ENCODE measurements at places on chromosomes 11 and 22.

DNA sequence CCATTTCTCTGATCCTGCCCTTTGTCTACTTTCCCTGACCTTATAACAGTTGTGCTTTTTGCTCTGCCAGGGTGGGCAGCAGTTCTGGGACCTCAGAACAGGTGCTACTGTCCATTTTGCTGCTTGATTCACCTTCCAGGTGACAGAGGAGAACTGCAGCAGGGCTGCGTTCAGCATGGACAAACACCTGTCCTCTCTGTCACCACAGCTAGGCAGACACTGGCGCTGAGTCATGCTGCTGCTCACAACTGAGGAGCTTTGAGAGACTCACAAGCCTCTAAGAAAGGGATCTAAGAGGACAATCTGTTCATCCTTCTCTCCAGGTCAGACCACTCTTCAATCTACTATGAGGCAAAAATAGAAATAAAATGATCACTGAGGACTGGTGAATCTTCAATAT lies 1144.5 kb upstream of the CCDC90B start:
- no peak for DNase-seq

- no peak for DNase-seq
Observed at GRCh38 chr11:1783725-1784529, 20.2 kb upstream of the CTSD start.

DNA sequence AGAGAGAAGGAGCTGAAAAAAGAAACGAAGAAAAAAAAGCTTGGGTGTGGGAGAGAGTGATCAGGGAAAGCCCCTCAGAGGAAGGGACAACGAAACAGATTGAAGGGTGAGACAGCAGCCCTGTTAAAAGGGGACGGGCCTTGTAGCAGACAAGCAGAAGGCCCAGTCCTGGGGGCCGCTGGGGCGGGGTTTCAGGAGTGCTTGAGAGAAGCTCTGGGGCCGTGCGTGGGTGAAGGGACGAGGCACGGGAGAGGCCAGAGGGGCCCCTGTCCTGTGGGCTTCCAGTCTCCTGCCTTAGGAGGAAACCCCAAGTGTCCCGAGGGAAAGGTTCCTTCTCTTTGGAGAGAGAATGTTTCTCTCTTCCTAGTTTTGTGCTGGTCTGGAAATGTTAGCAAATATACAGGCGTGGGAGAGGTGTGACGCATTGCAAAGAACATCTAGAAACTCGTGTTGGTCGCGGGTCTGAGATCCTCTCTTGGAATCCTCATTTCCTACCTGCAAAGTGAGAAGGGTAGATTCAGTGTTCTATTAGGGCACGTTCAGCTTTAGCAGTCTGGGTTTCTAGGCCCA lies 28.6 kb downstream of the ADAMTS15 start:
- DNase-seq: no peak

- no peak for DNase-seq
Observed at GRCh38 chr11:57347336-57347735, 9.2 kb downstream of the P2RX3 start.

DNA sequence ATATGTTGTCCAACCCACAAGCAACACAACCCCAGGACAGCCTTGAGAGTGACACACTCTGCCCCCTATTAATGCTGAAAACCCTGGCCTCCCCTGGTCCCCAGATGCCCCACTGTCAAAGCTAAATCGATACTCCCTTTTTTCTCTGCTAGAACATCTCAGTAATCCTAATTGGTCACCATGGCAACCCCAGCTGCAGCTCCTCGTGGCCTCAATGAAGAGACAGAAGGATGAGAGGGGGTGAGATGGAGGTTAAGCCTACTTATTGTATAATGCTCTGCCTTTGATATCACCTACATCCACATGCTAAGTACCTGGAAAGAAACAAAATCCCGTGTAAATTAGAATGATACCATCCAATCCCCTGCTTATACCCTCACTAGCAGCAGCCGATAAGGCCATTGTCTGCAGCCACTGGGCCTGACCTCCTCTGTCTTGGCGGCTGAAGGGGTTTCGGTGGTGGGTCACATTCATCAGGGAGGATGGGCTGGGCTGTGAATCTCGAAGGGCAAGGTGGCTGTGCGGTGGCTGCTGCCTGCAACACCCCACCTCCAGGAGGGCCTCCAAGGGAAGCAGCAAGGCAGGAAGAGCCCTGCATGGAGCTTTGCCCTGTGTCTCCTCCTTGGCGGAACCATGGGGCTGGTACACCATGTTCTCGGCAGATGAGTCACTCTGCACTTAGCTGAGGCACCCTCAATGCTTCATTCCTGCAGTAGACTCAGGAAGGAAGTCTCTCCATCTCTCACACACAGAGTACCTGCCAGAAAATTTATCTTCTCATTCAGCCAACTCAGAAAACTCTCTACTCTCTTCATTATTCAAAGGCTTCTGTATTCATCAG lies 399.5 kb downstream of the BUD13 start:
- DNase-seq: no peak

GRCh38 chr11:118885831-118886565 lies 2.3 kb downstream of the CXCR5 start:
- no peak for DNase-seq

DNA sequence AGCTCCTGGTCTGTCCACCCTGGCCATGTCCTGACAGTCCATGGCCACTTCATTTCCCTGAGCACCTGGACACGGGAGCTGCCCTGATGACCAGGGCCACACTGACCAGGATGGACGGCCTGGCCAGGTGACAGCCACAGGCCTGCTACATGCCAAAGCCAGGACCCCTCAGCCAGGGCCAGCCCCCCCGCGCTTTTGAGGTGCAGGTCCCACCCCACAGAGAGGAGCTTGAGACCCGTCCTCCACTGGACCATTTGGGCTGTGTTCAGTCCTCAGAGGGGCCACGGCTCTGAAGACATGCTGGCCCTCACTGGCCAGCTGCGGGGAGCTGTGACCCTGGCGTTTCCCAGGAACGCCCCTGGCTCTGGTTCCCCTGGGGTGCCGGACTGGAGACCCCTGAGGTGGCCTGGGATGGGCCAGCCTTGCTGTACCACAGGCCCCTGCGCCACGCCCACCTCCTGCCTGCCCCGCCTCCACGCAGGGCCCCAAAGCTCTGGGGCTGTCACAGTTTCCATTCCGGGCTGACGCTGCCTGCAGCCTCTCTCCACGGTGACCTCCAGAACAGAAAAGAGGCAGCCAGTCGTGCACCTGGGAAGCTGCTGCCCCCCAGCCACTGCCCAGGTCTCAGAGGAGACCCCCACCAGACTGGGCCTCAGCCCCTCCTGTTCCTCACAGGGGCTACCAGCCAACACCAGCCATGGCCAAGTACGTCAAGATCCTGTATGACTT lies 18.2 kb downstream of the EPS8L2 start:
- no peak for DNase-seq

DNA sequence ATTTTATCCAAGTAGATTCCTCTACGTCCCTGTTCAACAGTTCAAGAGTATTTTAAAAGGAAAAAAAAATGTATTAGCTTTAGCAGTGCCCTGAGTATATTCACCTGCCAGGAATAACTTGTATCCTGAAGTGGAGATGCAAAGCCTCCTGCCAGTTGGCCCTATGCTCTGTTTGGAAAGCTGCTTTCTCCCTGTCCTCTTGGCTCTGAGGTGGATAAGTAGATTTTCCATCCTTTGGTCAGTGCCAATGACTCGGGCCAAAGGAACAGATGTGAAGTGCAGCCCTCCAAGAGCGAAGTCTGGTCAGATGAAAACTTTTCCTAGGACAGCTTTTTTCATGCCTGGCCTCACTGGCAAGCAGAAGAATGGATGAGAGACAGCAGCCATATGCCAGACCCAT lies 839.9 kb upstream of the TENM4 start:
- no peak for DNase-seq

DNA sequence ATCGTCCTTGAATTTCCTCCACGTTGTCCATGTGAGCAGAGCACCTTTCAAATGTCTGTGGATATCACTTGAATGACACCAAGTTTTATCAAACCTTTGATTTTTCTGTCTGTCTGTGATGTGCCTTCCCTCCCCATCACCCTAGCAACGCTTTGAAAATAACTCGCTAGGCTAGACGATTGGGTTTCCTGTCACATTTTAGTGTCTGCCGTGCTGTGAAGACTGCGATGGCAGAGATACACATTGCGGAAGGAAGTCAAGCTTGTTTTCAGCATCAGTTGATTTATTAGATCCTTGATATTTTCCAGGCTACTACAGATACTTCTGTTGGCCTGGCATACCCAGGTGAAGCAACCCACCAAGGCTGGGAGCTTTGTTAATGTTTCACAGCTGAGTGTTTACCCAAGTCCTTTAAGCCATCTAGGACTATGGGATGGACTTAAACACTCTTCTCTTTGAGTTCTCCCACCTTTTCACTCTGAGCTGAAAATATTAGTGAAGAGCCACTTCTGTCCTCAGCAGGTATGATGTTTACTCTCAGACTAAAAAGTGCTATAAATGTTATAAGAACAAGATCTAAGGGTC lies 93.6 kb upstream of the CD44 start:
- DNase-seq: peak; percentile 77

DNA sequence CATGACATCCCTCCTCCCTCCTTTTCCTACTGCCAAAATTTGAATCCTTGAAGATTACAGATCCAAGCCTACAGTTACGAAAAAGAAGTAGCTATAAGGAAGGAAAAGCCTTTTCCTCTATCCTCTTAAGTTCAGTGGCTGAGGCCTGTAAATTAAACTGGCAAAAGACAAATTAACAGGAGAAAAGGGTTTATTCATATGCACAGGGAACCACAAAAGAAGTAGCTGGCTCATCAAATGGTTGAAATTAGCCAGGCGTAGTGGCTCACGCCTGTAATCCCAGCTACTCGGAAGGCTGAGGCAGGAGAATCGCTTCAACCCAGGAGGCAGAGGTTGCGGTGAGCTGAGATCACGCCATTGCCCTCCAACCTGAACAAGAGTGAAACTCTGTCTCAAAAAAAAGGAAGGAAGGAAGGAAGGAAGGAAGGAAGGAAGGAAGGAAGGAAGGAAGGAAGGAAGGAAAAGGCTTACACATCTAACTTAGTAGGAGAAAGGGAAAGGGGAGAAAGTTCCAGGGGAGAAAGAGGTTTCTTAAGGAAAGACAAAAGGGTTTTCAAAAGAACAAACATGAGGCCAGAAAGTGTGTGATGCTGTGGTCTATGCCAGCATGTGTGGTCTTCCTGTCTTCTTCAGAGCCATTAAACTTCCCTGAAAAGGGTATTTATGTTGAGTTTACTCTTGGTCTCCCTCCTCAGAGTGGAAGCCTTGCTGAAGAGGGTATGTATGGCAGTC lies 5.1 kb upstream of the SMPD1 start:
- DNase-seq: no peak

Data from activated CD4-positive, alpha-beta T cell treated with anti-CD3 and anti-CD28 coated beads, Interleukin-2, Interleukin-4, amounts not matched to agents 100 ng/mL and 50 ng/mL, durations not matched to agents 16 hours and 8 hours (primary cell).